Prostate gland (tissue), 2 donors: ENCODE measurements at places on chromosomes 3 and 15.
A peak's percentile ranks its signal among the peaks of the same experiment; 100 is the strongest.

DNA sequence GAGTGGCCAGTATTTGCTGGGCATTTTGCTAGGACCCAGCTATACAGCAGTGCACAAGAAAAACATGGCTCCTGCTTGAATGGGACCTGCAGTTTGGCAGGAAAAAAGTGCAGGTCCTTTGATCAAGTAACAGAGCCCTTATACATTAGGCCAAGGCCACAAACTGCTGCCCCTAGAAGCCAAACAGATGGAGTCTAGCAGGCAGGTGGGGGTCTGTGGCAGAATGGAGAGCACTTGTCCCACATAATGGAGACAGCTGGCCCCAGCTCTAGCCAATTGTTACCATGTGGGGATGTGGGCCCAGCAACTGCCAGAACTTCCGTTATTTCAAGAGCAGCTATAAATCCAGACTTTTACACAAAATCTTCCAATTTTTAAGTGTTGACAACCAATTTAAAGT lies 79.3 kb downstream of the SHQ1 start:
- H3K4me3 ChIP-seq: no peak overlapping the region
- no peaks in the 10 kb centered on the region for H3K36me3 ChIP-seq
- H3K27ac ChIP-seq: no peak overlapping the region
- no peaks in the 10 kb centered on the region for H3K27me3 ChIP-seq
- no peak for DNase-seq

- H3K4me1 ChIP-seq: no peaks in the 10 kb centered on the region
- no peak overlapping the region for H3K27ac ChIP-seq
- DNase-seq: no peak
- H3K27me3 ChIP-seq: no peaks in the 10 kb centered on the region
Measured at GRCh38 chr3:196186651-196187573, 24.3 kb downstream of the ZDHHC19 start.

GRCh38 chr15:37758412-37758811 lies 176.0 kb upstream of the TMCO5A start:
- no peak overlapping the region for H3K27ac ChIP-seq
- DNase-seq: no peak
- no peak overlapping the region for H3K4me3 ChIP-seq

DNA sequence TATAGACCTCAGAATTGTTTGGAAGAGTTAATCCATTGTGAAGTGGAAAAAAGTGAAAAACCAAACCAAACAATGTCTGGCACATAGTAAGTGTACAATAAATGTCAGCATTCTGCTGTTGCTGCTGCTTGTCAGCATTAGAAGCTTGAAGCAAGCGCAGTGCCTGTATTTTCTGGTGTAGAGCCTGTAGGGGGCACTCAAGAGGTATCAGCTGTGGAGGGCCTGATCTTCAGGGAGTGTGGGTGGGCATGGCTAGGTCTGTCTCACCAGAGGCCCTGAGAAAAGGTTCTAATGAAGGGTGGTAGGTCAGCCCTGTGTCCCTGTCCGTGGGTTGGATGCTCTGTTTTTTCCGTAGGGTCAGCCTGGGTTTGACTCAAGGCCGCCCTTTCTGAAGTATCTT lies 3.6 kb downstream of the ADAMTSL3 start:
- no peaks in the 10 kb centered on the region for H3K36me3 ChIP-seq
- H3K4me1 ChIP-seq: no peaks in the 10 kb centered on the region
- DNase-seq: no peak
- no peak overlapping the region for H3K4me3 ChIP-seq
- no peak overlapping the region for H3K27ac ChIP-seq
- H3K27me3 ChIP-seq: no peaks in the 10 kb centered on the region

DNA sequence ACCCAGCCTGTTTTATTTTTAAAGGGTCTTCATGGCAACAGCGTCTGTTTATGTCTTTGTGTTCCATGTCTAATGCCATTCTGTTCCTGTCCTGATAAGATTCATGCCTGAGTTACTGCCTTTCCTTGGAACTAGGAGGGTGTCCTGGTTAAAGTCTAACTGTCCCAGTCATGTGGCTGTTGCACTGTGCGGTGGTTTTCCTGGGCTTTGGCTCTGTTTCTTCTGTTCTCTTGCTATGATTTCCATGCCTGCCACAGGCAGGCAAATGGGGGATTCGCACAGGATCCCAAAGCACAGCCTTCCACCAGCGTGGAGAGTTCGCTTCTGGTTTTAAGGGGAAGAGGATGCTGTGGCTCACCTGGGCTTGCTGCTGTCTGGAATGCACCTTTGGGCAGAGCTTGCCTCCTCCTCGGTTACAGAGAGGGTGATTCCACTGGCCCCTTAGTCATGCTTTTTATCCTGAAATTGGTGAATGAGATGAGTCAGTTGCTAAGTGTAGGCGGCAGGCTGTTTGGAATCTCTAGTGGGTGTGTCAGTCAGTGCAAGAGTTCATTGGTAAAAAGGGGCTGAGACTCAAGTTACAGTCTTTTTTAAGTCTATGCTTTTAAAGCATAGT lies 86.8 kb downstream of the CCK start:
- H3K4me1 ChIP-seq: no peaks in the 10 kb centered on the region
- H3K27ac ChIP-seq: no peak overlapping the region
- no peaks in the 10 kb centered on the region for H3K27me3 ChIP-seq

- no peak overlapping the region for H3K4me3 ChIP-seq
- H3K36me3 ChIP-seq: no peaks in the 10 kb centered on the region
- no peaks in the 10 kb centered on the region for H3K4me1 ChIP-seq
- no peaks in the 10 kb centered on the region for H3K27me3 ChIP-seq
- H3K27ac ChIP-seq: no peak overlapping the region
Measured at GRCh38 chr15:27028858-27029477, 58.0 kb downstream of the GABRG3 start.

DNA sequence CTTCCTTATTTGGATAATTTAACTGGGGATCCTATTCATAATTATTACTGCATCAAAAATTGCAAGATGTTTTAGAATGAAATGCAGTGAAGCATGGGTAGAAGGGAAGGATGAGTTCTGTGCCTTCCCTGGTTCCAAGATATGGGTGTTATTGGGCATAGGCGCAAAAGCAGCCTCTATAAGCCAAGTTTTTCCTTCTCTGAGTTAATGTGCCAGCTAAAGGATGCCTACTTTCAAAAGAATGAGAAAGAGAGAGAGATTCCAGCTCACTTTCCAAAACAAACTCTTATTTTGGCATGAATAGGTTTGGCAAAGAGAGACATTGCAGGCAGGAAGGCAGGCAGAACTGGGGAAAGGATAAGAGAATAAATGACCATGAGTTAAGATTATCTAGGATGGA lies 270.2 kb downstream of the TAFA4 start:
- H3K27ac ChIP-seq: no peak overlapping the region
- H3K27me3 ChIP-seq: no peaks in the 10 kb centered on the region
- no peak overlapping the region for H3K4me3 ChIP-seq
- no peaks in the 10 kb centered on the region for H3K4me1 ChIP-seq
- H3K36me3 ChIP-seq: no peaks in the 10 kb centered on the region
- no peak for DNase-seq

DNA sequence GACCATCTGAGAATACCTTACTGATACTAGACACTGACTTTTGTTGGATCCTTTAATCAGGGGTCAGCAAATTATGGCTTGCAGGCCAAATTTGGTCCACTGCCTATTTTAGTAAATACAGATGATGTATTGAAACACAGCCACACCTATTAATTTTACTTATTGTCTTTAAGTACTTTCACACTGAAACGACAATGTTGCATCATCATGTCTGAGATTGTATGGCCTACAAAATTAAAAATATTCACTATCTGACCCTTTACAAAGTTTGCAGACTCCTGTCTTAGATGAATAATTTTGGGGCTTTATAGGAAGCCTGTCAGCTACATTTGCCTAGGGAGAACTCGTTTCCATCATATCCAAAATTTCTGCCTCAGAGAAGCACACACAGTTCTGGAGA lies 503.2 kb upstream of the TGFBR2 start:
- H3K4me3 ChIP-seq: no peak overlapping the region
- H3K36me3 ChIP-seq: no peaks in the 10 kb centered on the region
- no peaks in the 10 kb centered on the region for H3K4me1 ChIP-seq
- no peaks in the 10 kb centered on the region for H3K27me3 ChIP-seq
- no peak overlapping the region for H3K27ac ChIP-seq

- no peaks in the 10 kb centered on the region for H3K27me3 ChIP-seq
- H3K4me3 ChIP-seq: no peak overlapping the region
- H3K36me3 ChIP-seq: no peaks in the 10 kb centered on the region
- DNase-seq: no peak
- no peaks in the 10 kb centered on the region for H3K4me1 ChIP-seq
Measured at GRCh38 chr15:89457086-89457485, 39.3 kb downstream of the RHCG start.

DNA sequence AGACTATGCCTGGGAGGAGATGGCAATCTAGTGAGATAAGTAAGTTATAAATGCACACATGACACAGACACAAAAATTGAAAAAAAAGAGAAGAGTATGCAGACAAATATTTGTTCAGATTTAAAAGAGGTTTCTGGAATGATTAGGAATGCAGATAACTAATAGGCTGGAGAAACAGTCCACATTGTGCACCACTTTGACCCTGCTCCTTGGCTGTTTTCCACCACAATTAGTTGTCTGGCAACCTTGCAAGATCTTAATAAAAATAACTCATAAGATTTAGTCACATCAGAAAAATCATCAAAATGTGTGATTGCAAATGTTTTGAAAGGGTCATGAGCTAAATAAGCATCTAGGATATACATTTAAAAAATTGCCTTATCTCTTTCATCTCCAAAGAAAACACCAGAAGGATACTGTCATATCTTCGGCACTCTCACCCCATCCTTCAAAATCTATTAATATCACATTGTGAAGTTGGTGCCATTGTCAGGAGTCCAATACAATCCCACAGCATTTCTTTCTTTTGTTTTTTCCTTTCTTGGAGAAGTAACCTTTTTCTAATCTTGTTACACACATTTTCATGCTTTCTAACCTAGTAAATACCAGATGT lies 153.7 kb upstream of the KCNMB2 start:
- H3K27ac ChIP-seq: peak overlapping the region; percentile 5
- H3K4me1 ChIP-seq: no peaks in the 10 kb centered on the region
- no peak for DNase-seq
- no peak overlapping the region for H3K4me3 ChIP-seq
